Suppressor macrophage treated with lipopolysaccharide for 4 hours (primary cell): ENCODE measurements at places on chromosomes 7 and 10.

- peak; percentile 55 for DNase-seq
Measured at GRCh38 chr10:63666836-63667383, 145.7 kb downstream of the REEP3 start.

GRCh38 chr7:45366475-45366874 lies 207.7 kb upstream of the ADCY1 start:
- no peak for DNase-seq

- no peak for DNase-seq
Measured at GRCh38 chr7:50618281-50618680, 53.1 kb upstream of the DDC start.

DNA sequence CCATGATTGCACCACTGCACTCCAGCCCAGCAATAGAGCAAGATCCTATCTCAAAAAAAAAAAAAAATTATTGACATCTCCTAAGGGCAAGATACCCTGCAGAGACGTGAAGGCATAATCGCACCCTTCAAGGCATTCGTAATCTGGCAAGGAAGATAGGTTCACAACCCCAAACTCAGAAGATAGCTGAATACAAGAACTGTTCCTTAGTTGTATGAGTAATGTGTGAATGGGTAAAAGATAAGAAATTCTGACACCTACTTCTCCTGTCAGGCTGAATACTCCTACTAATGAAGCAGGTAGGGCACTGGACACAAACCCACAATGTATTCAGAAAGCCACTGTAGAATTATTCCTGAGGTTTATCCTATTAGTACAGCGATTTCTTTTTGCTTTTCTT lies 882.4 kb upstream of the AUTS2 start:
- DNase-seq: no peak

- no peak for DNase-seq
Measured at GRCh38 chr10:119988333-119988732, 95.8 kb downstream of the SEC23IP start.

DNA sequence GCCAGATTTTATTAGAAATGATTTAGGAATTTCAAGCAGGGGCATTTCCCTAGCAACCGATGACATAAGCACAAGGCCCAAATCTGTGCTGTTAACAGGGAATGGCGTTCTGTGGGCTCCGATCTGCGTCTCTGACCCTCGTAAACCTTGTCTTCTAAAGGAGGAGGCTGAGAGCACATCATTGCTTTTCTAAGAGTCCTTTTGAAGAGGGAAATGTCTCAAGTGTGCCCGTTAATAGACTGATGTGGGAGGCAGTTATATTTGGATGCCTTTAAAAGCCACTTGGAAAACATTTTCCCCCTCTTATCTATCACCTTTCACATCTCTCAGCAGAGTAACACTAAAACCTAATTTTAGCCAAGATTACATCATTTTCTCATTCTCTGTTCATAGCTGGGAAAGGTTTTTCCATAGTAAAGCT lies 424.1 kb upstream of the GALNT17 start:
- no peak for DNase-seq

- DNase-seq: peak; percentile 9
Measured at GRCh38 chr10:74103560-74104258, 46.9 kb downstream of the AP3M1 start.

GRCh38 chr7:30755384-30756154 lies 3.6 kb downstream of the INMT start:
- no peak for DNase-seq

DNA sequence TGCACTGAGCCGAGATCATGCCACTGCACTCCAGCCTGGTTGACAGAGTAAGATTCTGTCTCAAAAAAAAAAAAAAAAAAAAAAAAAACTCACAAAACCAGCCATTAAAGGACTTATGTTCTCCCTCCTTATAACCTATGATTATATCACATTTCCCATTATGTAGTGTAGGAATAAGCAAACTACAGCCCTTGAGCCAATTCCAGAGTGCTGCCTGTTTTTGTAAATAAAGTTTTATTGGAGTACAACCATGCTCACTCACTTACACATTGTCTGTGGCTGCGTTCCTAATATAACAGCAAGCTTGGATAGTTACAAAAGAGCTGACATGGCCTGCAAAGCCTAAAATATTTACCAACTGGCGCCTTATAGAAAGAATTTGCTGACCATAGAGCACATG lies 72.7 kb upstream of the ARID5B start:
- no peak for DNase-seq

DNA sequence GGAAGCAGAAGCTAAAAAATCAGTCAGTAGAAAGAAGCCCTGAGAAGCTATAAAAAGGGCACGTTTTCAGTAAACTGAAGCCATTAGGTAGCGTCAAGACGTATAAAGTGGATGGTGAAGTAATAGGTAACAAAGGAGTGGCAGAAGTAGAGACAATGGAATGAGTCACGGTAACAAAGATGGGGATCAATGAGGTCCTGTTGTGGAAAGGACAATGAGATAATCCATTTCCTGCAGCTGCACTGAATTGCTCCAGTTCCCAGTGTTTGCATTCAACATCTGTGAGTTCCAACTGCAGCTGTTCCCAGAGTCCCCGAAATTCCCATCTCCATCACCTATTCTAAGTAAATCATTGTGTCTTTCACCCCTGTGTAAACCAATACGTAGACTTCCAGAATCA lies 4.8 kb upstream of the HYCC1 start:
- DNase-seq: no peak

DNA sequence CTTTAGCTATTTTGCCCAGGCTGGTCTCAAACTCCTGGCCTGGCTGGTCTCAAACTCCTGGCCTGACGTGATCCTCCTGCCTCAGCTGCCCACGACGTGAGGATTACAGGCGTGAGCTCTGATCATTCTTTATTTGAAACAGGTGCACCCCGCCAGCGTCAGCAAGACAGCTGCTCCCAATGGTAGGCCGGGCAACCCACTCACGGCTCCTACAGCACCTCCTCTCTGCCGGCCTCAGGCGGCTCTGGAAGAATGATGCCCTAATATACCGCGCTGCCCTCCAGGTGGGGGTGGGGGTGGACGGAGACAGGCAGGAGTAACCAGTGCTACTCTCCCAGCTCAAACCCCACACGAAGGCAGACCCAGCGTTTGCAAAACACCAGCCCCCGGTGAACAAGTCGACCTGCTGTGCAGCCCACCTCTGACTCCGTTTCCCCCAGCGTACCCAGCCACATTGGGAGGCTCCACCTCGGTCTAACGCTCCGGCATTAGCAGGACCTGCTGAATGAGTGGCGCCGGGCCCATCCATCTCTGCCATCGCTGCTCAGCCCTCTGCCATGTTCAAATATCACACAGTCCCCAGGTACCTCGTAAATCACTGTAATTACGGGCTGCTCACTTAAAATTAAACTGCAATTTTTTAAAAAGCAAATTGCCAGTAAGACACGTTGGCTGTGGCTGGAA lies 148.6 kb downstream of the ELFN1 start:
- no peak for DNase-seq

GRCh38 chr7:87517891-87518290 lies 42.4 kb upstream of the ABCB4 start:
- DNase-seq: no peak

DNA sequence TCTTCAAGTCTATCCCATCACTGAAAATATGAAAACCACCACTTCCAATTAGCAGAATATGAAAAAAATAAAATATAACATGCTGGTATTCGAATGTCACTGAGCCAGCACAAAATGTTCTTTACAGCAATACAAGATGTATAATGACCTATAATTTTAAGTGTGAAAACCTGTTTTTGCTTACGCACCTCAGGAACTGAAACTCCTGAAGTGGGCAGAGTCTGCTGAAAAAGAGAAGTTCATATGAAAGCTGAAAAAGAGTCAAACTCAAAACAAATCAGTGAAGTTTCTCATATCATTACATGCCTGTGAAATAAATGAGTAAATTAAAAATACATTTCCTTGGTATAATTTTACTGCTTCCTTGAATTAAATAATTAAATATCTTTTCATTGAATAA lies 272.5 kb downstream of the DGKB start:
- DNase-seq: no peak

GRCh38 chr7:20220293-20220761 lies 3.1 kb upstream of the MACC1 start:
- DNase-seq: no peak

DNA sequence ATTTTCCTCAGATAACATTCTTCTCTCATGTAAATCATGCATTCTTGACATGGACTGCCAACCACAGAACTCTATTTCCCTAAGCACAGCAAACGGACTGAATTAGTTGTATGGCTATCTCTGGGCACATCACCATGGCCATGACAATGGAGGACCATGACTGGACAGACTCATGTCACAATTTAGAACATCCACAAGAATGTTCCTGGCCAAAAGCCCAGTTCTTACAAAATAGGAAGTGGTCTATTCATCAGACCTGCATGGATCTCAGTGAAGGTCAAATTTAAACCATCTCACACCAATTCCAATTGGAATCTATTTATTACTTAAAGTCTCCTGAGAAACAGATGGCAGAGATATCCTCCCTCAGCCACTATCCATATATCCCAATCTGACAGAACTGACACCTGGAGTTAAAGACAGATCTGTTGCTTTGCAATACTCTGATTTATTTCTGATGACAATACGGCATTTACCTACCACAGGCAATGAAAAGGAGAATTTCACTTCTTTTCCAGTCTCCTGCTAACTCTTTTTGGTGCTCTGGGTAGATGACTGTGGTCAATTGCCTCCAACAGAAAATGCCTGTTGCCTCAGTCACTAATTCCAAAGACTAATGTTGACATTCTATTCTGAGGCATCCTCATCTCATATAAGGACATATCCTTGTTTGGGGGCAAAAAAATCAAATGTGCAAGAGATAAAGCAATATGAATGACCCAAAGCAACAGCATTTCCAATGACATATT lies 254.8 kb downstream of the HTR7 start:
- no peak for DNase-seq

DNA sequence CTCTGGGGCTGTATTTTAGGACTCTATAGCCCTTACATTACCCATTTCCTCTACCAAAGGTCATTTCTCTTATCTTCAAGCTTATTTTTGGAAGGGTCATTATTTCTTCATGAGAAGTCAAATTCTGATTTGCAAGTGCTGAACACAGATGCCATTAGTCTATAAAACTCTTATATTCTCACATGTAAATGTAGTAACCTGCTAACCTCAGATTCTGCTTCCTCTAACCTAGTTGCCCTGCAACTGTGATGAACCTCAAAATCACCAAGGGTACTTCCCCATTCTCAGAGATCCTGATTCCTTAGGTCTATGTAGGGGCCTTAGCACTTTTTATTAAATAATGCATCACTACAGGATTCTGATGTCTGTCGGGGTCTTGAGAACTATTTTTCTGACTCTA lies 6.3 kb downstream of the FAS start:
- no peak for DNase-seq

DNA sequence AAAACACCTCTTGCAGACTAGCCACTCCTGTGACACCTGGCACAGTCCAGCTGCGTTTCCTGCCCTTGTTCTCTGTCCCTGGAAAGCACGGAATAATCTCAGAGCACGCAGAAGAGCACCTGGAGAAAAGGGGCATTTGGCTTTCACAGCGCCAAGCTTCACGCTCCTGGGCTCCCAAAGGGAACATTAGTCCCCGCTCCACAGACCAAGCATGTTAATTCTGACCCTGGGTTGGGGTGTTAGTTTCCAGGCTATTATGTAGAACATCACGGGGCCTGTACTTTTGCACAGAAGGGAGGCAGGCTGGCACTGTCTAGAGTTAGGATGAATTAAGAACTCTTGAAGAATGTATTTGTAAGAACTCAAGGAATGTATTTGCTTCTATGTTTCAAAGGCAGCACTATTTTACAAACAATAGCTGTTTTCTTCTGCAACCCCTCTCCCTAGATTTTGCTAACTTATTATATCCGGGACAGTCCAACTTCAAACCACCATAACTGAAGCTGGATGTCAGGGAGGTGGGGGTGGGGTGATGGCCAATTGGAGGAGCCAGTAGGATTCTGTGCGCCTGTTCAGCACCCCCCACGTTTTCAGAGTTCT lies 62.2 kb upstream of the TRIM8 start:
- no peak for DNase-seq

- DNase-seq: peak; percentile 35
Measured at GRCh38 chr7:157432541-157432956, 95.7 kb downstream of the DNAJB6 start.

GRCh38 chr10:88661018-88661417 lies 3.2 kb upstream of the LIPF start:
- DNase-seq: no peak

- DNase-seq: no peak
Measured at GRCh38 chr7:25028370-25029021, 48.5 kb upstream of the OSBPL3 start.

DNA sequence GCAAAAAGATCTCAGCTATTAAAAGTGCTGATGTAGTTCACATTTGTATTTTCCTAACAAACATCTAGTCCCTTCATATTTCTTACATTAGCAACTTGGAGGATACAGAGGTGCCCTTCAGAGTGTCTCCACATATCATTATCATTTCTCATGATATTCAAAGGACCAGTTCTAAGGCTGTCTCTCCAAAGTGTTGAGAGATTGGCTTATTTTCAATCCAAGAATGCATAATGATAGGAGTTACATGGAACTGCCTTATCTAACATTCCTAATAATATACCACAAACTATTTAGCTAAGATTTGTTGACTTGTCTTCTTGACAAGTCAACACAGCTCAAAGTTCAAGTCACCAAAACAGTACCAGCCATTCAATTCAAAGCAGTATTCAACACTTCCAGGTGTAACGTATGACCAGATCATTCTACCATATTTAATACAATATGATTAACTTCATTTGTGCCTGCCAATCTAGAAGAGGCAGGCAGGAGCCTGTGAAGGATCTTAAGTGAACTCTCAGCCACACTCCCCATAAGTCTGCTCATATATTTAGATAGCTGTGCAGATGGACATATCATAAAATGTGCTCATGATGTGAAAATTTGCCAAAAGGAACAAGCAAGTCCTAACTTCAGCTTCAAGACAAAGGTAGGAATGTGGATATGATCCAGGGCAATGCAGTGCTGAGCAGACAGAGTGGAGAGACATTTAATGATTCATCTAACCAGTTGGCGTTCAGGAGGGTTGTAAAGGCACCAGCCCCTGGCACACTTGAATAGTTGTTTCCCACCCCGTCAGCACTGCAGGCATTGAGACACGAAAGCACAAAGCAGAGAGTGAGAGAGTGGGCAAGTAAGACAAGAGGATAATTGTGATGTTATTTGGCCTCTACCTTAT lies 108.3 kb downstream of the MTERF1 start:
- DNase-seq: no peak

GRCh38 chr7:30996256-30996655 lies 32.5 kb downstream of the GHRHR start:
- DNase-seq: no peak

- DNase-seq: no peak
Measured at GRCh38 chr7:42572561-42572960, 335.6 kb upstream of the GLI3 start.

GRCh38 chr7:925601-926000 lies 28.9 kb downstream of the ADAP1 start:
- DNase-seq: no peak

- no peak for DNase-seq
Measured at GRCh38 chr7:136938476-136938875, 70.0 kb downstream of the CHRM2 start.

GRCh38 chr7:101017064-101017777 lies 2.7 kb upstream of the MUC17 start:
- DNase-seq: peak; percentile 86

- no peak for DNase-seq
Measured at GRCh38 chr7:81186691-81187090, 267.8 kb upstream of the SEMA3C start.

- DNase-seq: no peak
Measured at GRCh38 chr7:44681645-44682044, 67.0 kb upstream of the ZMIZ2 start.

- no peak for DNase-seq
Measured at GRCh38 chr10:22610610-22611009, 103.8 kb downstream of the PIP4K2A start.
